ENCODE measurements at places on chromosomes 7 and 10.

GRCh38 chr7:118087126-118087525 is 96.8 kb upstream of the LSM8 start:
- DNase-seq = no peak

GRCh38 chr7:39969431-39969830 is 19.4 kb downstream of the CDK13 start:
- DNase-seq = no peak

GRCh38 chr10:31030800-31031199 is 865 bp downstream of the ZNF438 start:
- DNase-seq = no peak

- DNase-seq = no peak
Observed at GRCh38 chr7:87047-87446, 105.3 kb upstream of the FAM20C start.

DNA sequence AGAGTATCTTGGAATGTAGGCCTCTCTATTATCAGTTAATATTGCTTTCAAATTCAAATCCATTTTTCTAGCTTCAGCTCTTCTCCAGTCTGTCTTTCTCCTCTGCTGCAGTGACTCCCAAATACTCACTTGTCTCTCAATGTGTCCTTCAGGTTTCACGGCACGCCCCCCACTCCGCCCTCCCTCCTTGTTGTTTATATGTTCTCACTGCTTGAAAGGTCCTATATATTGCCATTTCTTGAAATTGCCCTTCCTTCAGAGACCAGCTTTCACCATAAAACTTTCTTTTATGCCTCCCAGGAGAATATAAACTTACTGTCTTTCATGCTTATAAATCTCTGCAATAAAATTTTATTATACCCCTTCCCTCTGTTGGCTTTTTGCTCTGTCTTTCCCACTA is 668.2 kb downstream of the CCSER2 start:
- DNase-seq = no peak
